ENCODE measurements at places on chromosomes 1 and 21. TPM values are rescaled to one million over a fixed set of nuclear protein-coding genes. Genes with fewer than 3 reads are reported as not detected.

Gene FNDC5
- 30.2 TPM for total RNA-seq

Gene DPT
- not detected for total RNA-seq

Gene OLFM3
- total RNA-seq, result 75.4 TPM

Gene MATN1
- 0.46 TPM for total RNA-seq

Gene RIPK4
- total RNA-seq, result not detected

Gene BARHL2
- 1.4 TPM for total RNA-seq

Gene TBX15
- total RNA-seq, result 0.69 TPM

Gene CLIC6
- 2.1 TPM for total RNA-seq

Gene ETV3L
- 0.23 TPM for total RNA-seq

Gene C2CD4D
- total RNA-seq, result not detected

Gene ADAM30
- not detected for total RNA-seq

Gene SH2D1B
- not detected for total RNA-seq

Gene PRCC
- 28.1 TPM for total RNA-seq

Gene NBPF6
- total RNA-seq, result not detected

Gene DSTYK
- total RNA-seq, result 29.3 TPM
